ENCODE measurements at places on chromosomes 12 and 14. TPM values are rescaled to one million over a fixed set of nuclear protein-coding genes. Genes with fewer than 3 reads are reported as not detected.

The WDR20 gene
- total RNA-seq: 35.2 TPM

DNA sequence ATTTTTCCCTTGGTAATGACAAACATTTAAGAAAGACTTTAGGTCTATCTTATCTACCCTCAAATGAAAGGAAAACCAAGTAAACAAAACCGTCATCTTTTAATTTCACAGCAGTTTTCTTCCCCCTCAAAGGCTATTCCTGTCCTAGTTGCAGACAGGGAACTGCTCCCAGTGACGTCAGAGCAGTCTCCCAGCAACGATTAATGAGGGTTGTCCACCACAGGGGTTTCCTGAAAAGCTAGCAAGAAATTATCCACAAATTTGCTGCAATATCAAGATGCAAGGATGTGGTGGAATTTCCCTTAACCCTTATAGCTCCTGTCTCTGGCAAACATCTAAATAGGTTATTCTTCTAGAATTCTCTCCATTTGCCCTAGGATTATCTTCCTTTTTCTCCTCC, 89.1 kb upstream of the STAC3 start:
- no peak for DNase-seq

- no peak for DNase-seq
Observed at GRCh38 chr12:68821357-68822188, 13.6 kb downstream of the MDM2 start.

GRCh38 chr12:48489012-48489411, 6.7 kb downstream of the C12orf54 start:
- DNase-seq: no peak

DNA sequence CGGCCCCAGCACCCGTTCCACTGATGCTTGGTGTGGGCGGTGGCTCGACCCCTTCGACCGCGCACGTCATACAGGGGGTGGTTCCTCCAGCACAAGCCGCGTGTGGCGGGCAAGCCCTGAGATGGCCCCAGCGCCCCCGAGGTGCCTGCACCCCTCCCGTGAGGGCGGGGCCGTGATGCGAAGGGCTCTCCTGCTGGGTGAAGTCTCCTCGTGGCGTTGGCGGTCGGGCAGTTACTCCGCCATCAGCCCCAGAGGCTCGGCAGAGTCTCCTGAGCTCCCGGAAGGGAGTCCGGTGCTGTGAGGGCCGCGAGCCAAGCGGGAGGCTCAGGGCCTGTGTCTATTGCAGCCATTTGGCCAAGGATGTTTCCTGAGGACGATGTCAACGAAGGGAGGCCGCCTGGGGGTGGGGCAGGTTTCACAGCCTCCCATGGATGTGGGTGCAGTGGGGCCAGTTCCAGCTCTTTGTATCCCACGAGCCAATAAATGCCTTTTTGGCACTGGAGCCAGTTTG, 78.1 kb upstream of the GALNT9 start:
- no peak for DNase-seq

The GUCY2C gene
- total RNA-seq: 1.3 TPM

The PRICKLE1 gene
- total RNA-seq: 20.0 TPM

DNA sequence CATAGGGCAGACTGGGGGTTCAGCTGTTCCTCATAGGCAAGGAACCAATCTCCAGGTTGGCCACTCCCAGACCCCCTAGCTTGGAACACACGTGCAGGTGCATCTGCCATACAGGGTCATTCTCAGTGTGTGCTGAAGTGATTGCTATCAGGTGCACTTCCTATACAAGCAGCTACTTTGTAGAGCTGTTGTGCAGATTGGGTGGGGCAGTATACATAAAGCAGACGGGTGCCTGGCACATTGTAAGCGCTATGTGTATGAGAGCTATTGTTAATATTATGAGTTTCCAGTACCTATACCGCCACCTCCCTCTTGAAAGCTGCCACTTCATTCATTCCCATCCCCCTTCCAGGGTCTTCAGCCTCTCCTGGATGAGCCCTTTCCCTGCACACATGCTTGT, 17.3 kb downstream of the IRF2BPL start:
- no peak for DNase-seq

DNA sequence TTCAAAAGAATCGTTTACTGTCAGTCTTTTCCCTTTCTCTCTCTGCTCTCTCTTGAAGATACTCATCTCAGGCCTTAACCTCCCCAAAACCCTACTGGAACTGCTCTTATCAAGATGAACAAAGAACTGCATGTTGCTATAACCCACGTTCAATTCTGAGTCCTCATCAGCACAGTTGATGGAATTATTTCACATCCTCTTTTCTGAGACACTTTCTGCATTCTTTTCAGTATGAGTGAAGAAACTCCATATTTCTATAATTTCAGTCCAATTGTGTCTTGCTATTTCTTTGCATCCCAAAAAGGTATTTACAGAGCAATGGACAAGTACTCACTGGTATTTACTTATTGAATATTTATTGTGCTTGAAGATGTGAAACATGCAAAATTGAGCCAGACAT, 160.1 kb upstream of the CPNE8 start:
- no peak for DNase-seq

- DNase-seq: no peak
Observed at GRCh38 chr12:25041006-25041741, 92.3 kb upstream of the BCAT1 start.

DNA sequence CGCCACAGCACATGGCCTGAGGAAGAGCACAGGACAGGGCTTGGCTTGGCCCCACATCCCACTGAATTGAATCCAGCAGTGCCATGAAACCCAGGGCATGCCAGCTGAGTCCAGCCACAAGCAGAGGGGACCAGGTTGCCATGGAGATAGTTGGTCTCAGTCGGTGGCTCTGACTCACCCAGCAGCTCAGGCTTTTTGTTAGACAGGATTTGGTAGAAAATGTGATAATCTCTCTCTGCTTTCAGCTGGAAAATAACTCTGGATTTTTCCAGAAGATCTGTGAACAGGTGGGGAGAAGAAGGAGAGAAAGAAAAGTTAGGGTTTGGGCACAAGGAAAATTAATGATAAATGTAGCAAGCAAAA, 4.8 kb downstream of the MYH7 start:
- no peak for DNase-seq

- DNase-seq: peak; percentile 64
Observed at GRCh38 chr14:60637479-60638315, 11.6 kb downstream of the SIX1 start.

GRCh38 chr12:5807514-5808219, 137.4 kb downstream of the ANO2 start:
- no peak for DNase-seq

The SIX6 gene
- not detected for total RNA-seq

The WNT5B gene
- total RNA-seq: 0.61 TPM

The GLIPR1L1 gene
- total RNA-seq: 1.9 TPM

The E2F7 gene
- 24.5 TPM for total RNA-seq

The CLEC14A gene
- not detected for total RNA-seq

DNA sequence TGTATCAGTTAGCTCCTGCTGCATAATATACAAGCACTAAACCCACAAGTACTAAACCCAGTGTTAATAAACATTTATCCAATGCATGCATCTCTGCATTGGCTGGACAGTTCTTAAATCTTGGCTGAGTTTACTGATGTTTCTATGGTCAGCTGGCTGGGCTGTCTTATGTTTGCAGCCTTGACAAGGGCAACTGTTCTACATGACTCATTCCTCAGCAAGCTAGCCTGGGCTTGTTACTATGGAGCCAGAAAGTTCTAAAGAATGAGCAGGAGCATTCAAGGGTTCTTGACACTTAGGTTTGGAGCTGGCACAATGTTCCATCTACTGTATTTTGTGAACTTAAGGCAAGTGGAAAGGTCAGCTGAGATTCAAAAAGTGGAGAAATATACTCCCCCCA, 199.1 kb downstream of the GLT1D1 start:
- DNase-seq: no peak

The APOF gene
- total RNA-seq: not detected

- no peak for DNase-seq
Observed at GRCh38 chr12:45713078-45713477, 16.4 kb upstream of the ARID2 start.

DNA sequence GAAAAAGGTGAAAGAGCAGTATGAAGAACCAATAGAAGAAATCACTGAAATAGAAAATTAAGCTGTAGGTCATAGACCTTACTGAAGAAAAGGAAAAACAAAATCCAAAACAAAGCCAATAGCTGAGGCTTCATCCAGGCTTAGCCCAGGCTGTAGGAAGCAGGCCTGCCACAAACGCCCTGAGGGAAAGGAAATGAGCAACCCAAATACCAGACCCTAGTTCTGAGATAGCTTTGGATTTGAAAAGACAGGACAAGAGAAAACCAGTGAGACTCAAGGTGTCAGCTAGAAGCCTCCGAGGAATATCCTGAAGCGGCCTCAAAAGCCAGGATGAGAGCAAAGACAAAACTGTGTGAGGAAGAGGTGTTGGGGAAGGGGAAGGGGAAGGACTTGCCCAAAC, 79.2 kb downstream of the FERMT2 start:
- no peak for DNase-seq

GRCh38 chr14:88667555-88668273, 104.9 kb downstream of the ZC3H14 start:
- peak; percentile 60 for DNase-seq

The GNG2 gene
- total RNA-seq: 7.0 TPM

GRCh38 chr14:77377502-77377844, 294 bp downstream of the SAMD15 start:
- DNase-seq: no peak

DNA sequence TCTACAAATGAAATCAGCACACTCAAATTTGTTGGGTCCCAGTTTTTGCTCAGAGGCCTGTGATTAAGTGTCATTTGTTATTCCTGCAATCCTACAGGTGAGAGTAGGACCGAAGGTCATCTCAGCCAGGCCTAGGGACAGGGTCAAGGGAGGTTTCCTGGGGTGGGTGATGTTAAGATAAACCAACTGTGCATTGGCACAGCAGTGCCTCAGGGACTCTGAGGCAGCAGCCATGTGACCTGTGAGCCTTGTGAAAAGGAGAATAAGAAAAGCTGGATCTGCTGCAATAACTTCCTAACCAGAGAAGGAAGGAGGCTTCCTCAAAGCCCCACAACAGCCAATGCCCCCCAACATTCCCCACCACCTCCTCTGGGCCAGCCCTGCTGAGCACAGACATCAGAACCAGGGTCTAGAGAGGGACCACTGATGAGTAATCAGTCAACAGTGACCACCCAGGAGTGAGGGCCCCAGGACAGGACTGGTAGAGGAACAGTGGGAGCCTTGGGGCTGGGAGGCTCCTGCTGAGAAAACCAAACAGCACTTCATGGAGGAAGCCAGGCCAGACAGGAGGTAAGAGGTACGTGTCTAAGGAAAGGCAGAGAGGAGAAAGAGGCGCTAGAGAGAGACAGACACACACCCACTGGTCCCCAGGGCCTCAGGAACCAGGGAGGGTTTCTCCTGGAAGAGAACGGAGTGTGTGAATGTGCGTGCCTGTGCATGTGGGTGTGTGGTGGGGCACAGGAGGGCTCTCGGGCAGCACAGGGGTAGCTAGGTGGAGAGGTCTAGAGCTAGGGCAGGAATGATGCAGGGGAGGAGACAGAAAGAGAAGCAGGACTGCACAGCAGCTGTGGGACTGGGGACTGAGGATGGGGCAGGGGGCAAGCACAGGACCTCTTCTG, 82.4 kb downstream of the ITPK1 start:
- no peak for DNase-seq

Measured in H9 (cell line).